ENCODE measurements at places on chromosomes 1 and 21. TPM values are rescaled to one million over a fixed set of nuclear protein-coding genes. Genes with fewer than 3 reads are reported as not detected.

- DNase-seq: no peak
Observed at GRCh38 chr1:111370871-111371270, 56.7 kb downstream of the OVGP1 start.

- DNase-seq: peak; percentile 30
Observed at GRCh38 chr1:224497714-224498573, 63.3 kb upstream of the WDR26 start.

GRCh38 chr1:109283748-109284600 lies 1.0 kb upstream of the PSRC1 start:
- DNase-seq: no peak

GRCh38 chr1:59977075-59977410 lies 50.5 kb upstream of the CYP2J2 start:
- no peak for DNase-seq

DNA sequence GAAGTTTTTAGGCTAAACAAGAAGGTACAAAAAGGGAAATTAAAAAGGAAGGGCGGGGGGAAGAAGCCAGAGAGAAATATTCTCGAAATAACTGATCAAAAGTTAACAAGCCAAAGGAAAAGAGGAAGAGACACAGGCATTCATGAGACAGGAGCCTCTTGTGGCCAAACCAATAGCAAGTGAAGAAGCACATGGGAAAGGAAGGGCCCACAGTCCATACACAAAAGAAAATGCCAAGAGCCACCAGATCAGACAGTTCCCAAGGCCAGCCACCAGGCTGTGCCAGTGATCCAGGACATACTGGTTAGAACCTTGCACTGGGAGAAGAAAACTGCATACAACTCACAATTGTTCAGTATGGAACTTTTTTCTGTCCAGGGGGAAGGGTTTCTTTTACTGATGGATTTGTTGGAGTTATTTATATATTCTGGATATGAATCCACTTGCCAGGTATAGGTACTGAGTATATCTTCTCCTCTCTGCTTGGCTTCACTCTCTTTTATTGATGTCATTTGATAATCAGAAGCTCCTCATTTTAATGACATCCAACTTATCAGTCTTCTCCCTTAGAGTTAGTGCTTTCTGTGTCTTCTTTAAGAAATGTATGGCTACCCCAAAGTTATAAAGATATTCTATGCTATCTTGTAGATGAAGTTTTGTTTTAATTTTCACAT lies 76.8 kb downstream of the CD46 start:
- DNase-seq: peak; percentile 49

DNA sequence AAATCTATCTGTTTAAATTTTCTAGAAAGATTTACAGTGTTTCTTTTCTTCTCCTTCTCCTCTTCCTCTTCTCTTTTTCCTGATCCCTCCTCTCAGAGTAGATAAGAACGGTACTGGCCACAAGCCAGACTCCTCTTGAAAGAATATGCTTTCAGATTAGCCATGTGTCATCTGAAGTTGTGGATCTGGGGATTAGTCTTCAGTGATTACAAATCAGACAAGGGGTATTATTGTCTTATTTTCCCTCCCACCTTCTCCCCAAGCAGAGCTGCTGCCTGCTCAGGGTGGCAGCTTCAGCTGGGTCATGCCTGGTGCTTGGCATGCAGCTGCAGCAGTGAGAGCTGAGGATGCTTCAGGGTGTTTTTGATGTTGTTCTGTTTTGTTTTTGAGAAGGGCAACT lies 42.7 kb downstream of the SGIP1 start:
- no peak for DNase-seq

- no peak for DNase-seq
Observed at GRCh38 chr1:209398313-209398991, 185.1 kb upstream of the CAMK1G start.

- DNase-seq: no peak
Observed at GRCh38 chr1:30764396-30764795, 6.8 kb upstream of the LAPTM5 start.

DNA sequence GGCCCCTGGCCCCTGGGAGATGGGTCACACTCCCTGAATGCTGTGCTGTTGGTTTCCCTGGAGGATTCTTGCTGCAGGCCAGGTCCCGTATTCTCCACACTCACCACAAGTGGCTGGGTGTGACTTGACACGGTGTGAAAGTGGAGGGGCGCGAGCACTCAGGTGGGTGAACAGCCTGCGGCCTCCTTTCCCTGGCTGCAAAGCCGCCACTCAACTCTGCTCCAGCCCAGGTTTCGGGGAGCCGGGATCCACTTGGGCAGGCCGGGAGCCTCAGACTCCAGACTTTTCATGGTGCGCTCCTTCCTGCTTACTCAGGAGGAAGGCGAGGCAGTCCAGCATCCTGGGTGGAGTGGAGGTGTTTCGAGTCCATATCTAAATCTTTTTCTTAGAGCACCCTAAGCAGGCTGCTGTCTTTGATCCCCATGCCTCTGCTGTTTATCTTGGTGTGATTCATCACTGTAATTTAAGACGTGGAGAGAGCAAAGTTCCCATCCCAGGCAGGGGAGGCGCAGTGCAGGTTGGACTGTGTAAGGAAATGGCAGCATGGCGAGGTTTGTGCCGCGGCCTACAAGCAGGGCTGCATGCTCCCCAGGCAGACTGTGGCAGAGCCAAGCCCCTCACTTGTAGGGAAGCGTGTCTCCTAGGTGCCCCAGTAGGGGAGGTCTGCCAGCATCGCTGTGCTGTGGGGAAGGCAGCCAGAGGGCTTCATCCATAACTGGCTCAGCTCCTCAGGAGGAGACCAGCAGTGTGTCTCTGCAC lies 29.6 kb downstream of the VANGL1 start:
- DNase-seq: no peak

DNA sequence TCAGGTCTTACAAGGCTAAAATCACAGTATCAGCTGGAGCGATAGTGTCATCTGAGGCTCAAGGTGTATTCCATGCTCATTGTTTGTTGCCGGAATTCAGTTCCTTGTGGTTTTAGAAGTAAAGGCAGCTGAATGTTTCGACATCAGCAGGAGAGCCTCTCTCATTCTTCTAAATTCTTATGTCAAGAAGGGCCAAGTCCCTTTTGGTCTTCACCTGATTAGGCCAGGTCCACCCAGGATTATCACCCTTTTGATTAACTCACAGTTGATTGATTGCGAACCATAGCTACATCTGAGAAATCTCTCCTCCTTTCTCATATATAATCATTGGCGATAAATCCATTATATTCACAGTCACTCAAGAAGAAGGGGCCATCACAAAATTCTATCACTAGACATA lies 806.7 kb upstream of the PRMT6 start:
- no peak for DNase-seq

DNA sequence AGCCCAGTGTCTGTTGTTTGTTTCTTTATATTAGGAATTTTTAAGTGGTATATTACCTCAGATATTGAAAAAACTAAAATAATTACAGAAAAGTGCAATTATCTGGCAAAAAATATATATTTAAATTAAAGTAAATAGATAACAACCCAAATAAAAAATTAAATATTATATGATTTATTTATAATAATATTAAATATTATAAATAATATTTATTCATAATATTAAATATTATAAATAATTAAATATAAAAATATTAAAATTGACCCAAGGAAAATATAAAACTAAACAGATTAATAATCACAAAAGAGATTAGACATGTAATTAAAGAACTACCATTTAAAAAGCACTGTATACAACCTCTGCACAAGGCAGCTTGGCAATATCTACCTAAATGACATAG lies 331.9 kb upstream of the POGK start:
- no peak for DNase-seq

GRCh38 chr1:94528299-94528698 lies 13.3 kb downstream of the F3 start:
- no peak for DNase-seq

DNA sequence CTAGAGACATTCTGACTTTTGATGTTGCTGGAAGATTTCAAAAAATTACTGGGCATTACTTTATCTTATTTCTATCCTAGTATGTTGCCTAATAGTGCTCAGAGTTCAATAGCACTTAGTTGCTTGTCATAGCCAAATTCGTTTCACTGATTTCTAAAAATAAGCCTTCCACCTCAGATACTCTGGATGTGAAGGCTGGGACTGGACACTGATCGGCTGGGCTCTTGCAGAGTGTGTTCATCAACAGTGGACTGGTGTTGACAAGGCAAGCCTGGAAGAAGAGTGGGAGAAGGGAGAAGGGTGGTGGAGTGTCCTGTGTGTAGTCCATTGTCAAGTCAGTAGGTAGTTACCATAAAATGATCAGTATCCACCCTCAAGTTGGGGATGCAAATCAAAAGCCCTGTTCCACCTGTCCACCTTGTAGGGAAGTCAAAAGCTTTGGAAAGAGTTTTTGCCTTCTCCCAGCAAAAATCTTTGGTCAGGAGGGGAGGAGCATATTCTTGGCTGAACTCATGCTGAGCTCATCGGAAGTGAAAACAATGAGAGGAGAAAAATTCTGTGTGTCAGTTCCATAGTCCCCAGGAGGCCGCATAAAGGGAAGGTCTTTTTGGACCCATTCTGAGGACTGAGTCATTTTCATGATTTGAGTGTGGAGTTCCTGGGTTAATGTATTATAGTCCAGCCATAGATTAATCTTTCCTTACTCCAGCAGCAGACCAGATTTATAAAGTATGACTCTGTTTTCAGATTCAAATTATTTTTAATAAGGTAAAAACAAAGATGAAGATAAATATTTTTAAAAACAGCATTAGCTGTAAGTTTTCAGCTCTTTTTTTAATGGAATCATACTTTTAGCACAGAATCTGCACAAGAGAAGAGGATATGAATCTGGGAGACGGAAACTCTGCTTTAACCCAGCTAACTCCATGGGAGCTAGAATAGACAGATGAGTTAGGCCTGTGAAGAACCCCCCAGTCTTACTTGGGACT lies 99.5 kb upstream of the BMP8A start:
- DNase-seq: no peak

DNA sequence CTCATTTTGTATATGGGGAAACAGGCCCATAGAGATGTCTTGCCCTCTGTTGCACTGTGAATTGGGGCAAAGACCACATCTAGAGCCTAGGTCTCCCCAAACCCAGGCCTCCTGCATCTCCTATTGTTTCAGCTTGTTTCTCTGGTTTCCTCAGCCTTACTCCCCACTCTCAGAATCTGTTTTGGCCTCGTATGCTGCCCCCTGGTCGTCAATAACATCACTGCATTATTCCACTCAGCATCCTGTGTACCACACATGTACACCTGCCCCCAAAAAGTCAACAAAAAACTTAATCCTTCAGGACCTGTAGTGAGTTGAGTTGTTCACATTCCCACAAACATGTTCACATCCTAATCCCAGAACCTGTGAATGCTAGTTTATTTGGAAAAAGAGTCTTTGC lies 184.8 kb downstream of the BRINP2 start:
- no peak for DNase-seq

- no peak for DNase-seq
Observed at GRCh38 chr1:237891979-237892378, 1.3 kb upstream of the ZP4 start.

DNA sequence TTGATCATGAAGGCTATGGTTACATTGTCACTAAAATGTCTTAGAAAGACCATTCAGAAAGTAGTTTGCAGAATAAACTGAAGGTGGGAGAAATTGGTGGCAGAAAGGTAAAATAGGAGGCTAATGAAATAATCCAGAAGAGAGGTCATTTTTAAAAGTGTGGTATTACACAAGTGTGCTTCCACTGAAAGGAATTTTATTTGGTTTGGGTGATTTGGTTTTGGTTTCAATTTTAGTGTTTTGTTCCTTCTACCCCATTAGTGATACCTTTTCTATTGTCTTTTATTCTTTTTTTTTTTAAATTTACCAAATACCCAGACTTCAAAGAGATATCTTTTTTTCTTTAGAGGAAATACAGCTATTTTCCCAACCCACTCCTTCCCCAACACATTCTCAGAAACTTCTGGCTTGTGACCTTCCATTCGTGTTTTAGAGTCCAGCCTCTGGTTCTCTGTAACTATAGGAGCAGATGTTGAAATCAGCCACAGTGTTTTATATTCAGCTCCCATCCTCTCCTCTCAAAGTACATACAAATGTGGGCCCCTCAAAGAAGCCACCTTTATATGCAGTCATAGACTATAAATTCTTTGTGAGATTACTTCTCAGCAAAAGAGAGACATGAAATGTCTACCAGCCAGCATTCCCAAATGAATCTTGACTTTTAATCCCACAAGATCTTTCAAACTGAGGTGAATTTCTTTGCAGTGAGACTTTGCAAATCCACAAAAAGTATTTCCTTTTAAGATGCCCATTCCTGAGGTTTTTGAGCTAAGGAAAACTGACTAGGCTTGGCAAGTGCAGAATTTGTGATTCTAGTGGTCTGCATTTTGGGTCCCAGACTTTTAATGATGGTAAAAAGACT lies 42.0 kb upstream of the PALMD start:
- DNase-seq: no peak

GRCh38 chr1:65691972-65692371 lies 100.7 kb upstream of the PDE4B start:
- DNase-seq: no peak

DNA sequence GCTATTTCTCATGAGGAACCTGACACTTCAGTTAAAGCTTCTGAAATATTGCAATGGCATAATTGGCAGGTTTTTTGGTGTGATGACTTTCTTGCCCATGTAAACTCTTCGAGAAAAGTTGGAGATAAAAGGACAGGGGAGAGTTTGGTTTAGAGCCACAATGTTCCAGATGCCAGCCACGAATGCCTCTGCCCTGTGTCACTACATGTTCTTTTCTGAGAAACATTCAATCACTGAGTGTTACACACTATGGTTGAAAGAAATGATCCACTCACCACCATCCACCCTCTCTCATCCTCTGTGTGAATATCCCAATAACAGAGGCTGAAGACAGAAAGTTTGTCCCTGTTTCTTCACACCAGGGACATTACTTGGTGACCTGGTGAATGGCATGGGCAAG lies 66.4 kb downstream of the TNFSF4 start:
- DNase-seq: no peak

DNA sequence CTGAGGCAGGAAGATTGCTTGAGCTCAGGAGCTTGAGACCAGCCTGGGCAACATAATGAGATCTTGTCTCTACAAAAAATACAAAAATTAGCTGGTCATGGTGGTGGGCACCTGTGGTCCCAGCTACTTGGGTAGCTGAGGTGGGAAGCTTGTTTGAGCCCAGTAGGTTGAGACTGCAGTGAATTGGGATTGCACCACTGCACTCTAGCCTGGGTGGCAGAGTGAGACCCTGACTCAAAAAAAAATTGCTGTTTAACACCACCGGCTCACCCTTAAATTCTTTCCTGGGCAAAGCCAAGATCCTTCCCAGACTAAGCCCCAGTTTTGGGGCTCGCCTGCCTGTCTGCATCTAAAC lies 6.6 kb upstream of the NSUN4 start:
- no peak for DNase-seq

The LMO4 gene
- 17.6 TPM for total RNA-seq

The CDCA8 gene
- 0.62 TPM for total RNA-seq

The FABP3 gene
- total RNA-seq: not detected

The CRABP2 gene
- 4.6 TPM for total RNA-seq

The FMO5 gene
- 0.43 TPM for total RNA-seq

The CYP4X1 gene
- total RNA-seq: not detected

The GPR37L1 gene
- total RNA-seq: not detected

The NOS1AP gene
- total RNA-seq: not detected

The GPR161 gene
- total RNA-seq: not detected

The KRTAP21-2 gene
- not detected for total RNA-seq
